ENCODE measurements at places on chromosomes 3 and 15.

DNA sequence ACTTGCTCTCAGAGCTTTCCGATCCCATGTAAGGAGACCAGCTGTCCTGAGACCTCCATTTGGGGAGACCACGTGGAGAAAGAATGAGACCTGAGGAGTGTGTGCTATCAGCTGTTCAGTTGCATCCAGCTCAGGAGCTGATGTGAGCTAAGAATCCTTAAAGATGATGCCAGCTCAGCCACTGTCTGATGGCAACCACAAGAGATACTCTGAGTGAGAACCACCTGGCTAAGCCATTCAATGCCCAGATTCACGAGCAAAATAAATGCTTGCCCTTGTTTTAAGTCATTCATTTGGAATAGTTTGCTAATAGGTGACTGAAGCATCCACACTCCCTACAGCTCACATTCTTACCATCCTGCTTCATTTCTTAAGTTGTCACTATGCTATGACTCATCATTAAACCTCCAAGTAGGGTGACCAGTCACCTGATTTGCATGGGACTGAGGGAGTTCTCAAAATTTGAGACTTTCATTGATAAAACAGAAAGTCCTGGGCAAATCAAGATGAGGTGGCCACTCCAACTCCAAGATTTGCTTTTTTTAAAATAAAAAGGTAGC is 56.4 kb downstream of the SPTSSB start:
- peak; percentile 39 for DNase-seq

DNA sequence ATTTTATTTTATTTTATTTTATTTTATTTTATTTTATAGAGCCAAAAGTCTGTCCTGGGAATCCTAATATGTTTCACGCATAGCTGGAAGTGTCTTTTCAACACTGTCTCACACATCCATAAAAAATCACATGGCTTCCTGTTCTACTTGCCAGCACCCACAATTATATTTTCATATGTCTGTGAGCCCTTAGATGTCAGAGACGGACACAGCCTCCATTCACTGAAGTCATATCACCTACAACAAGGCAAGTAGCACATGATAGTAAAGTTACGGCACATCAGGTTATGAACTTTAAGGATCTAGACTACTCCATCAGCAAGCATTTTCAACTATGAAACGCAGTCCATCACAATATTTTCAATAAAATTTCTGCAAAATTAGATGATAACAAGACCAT is 168.4 kb downstream of the ZIC4 start:
- no peak for DNase-seq

GRCh38 chr15:80796407-80796806 is 17.2 kb downstream of the CEMIP start:
- no peak for DNase-seq

- no peak for DNase-seq
Observed at GRCh38 chr15:53534105-53534839, 225.2 kb downstream of the WDR72 start.

DNA sequence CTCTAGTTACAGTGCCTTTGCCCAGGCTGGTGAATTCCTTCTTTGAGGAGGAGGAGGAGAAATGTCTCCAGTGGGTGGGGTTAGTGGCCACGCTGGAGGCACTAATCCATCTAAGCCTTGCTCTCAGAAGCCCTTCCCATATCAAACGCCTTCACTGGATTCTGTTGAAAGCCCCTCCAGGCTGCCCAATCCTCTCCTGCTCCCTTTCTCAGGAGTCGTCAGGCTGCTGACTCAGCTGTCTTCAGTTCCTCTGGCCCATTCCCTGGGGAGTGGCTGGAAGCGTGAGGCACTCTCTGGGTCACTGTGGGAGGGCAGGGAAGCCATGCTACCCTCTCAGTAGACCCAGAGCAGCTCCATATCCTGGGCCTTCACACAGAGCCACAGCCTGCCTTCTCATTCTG is 2.7 kb downstream of the AP2M1 start:
- DNase-seq = peak; percentile 50

- DNase-seq = no peak
Observed at GRCh38 chr3:44513513-44513912, 36.0 kb upstream of the ZNF445 start.

- no peak for DNase-seq
Observed at GRCh38 chr15:67152429-67152828, 87.0 kb downstream of the SMAD3 start.

- no peak for DNase-seq
Observed at GRCh38 chr15:50107591-50108408, 11.2 kb downstream of the ATP8B4 start.

DNA sequence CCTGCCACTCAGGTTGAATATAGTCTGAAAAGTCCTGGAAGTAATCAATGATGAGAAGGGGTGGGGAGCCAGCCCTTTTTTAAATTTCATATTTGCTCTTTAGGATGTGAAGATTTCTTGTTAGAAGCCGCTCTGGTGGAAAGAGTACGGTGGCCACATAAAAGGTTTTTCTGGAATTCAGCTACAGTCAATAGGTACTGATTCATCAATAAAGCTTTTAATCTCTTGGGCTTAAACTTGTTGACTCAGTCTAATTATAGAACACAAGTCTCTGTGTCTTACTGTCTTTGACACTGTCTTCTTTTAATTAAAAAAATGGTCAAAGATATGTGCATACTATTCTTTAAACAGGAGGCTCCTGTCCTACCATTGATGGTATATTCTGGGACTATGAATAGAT is 99.9 kb upstream of the TP63 start:
- no peak for DNase-seq

DNA sequence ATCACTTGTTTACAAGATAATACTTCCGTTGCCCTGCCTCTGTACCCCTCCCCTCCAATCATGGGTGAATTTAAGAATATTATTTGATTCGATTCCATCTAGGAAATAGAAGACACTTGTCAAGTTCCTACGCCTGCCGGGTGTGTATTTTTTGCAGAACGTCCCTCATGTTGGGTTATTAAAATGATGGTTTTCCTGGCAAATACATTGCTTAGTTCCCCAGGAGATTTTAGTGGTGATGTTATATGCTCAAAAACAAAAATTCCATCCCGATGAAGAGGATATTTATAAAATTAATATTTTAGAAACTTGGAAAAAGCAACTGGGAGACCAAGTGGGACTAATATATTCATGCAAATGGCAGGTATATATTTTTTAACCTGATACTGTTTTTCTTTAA is 548.4 kb downstream of the EDEM1 start:
- no peak for DNase-seq
